Forelimb muscle (tissue), 1 donor: ENCODE measurements at places on chromosomes 6 and 20.

GRCh38 chr20:44247586-44248409, 690 bp downstream of the GDAP1L1 start:
- DNase-seq, result no peak

DNA sequence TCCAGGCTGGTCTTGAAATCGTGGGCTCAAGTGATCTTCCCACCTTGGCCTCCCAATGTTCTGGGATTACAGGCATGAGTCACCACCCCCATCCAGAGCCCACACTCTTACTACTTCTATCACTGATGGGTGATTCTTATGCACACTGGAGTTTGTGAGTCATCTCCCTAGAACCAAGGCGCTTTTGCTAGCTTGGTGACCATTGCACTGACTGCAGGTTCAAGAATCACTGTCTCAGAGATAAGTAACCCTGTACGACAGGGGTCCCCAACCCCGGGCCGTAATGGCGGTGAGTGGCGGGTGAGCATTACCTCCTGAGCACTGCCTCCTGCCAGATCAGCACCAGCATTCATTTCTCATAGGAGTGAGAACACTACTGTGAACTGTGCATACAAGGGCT, 118.8 kb downstream of the MAP3K7 start:
- no peak for DNase-seq

DNA sequence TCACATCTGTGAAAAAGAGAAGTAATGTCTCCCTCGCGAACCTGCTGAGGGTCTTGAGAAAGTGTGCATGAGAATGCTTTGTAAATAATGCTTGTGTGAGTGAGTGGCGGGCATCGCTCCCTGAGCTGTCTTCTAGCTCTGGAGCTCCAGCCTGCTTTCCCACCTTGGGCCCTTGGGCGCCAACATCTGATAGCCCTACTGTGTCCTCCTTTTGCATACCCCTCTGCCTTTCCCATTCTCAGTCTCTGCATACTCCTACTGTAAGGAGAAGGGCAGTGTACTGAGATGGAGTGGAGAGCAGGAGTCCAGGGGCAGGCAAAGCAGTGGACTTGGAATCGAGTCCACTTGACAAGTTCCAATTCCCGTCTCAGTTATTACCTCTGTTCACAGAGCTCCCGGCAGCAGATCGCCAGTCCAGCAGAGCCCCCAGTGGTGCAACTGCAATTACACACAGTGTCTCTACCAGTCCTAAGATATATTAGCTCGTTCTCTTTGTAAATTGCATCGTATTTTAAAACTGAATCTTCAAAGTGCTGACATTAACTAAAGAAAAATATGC, 847 bp upstream of the NCR2 start:
- DNase-seq, result no peak

GRCh38 chr6:124858564-124858963, 103.7 kb upstream of the RNF217 start:
- no peak for DNase-seq

DNA sequence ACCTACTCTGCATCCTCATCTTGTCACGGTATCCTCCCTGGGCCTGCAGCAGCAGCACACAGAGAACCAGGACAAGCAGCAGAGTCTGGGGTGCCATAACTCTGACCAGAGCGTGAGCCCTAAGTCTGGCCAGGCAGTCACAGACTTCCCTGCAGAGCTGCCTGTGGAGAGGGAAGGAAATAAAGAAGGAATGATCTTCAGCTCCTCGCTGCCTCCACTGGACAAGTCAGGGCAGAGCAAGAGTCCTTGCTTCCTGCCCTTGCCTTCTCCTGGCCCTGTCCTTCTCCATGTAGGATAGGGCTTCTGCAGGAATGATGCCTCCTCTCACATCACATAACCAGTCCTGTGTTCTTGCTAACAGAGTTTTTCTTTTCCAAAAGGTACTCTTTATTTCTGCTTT, 15.9 kb upstream of the WFDC11 start:
- DNase-seq, result no peak
